ENCODE measurements at places on chromosomes 2 and 18. TPM values are rescaled to one million over a fixed set of nuclear protein-coding genes. Genes with fewer than 3 reads are reported as not detected.

DNA sequence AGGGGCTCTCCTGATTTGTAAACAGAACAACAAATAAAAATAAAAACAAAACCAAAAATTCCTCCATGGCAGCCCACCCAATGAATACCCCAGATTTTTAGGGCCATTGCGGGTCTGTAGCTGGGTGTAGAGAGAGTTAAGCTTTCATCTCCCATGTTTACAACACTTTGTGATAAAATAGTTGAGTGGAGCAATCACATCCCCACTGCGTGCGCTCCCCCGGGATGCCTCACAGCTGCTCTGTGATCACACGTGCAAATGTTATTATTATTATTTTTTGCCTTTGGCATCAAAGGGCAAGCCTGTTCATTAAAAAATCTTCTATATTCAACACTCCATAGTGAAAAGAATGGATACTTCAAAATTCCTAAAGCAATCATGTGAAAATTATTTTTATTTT is 118.0 kb downstream of the MBP start:
- DNase-seq = no peak
- peaks cover 15% of the 10 kb centered on the region for H3K4me1 ChIP-seq
- H3K36me3 ChIP-seq = no peaks in the 10 kb centered on the region
- H3K27ac ChIP-seq = no peak overlapping the region
- H3K4me3 ChIP-seq = no peak overlapping the region

GRCh38 chr2:8472545-8473323 is 209.1 kb upstream of the ID2 start:
- H3K27ac ChIP-seq = no peak overlapping the region
- no peaks in the 10 kb centered on the region for H3K4me1 ChIP-seq
- no peak overlapping the region for H3K4me3 ChIP-seq
- DNase-seq = no peak
- H3K27me3 ChIP-seq = no peaks in the 10 kb centered on the region
- H3K36me3 ChIP-seq = no peaks in the 10 kb centered on the region

DNA sequence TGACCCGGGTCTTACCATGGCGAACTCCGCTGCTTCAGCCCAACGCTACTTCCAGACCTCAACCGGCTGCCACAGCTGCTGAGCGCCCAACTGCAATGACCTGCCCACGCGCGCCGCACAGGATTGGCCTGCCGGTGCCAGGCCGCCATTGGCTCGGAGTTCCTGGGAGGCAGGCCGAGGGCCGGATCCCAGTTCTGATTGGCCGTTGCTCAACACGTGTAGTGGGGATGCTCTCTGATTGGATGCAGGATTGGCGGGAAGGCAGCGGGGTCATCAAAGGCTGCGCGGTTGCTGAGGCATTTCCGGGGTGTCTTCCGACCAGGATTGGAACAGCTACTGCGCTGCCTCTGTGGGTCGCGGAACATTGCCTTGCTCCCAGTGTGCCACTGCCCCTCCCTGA is at the start of gene TUBA3E:
TUBA3E (minus strand) TSS at position 97 of the 400 bp plus-strand sequence; CDS start at position 18, 79 bp downstream.
- no peaks in the 10 kb centered on the region for H3K36me3 ChIP-seq
- H3K4me3 ChIP-seq = no peak within 1 kb of the TSS
- no peaks in the 10 kb centered on the region for H3K27me3 ChIP-seq
- H3K27ac ChIP-seq = no peak within 1 kb of the TSS

DNA sequence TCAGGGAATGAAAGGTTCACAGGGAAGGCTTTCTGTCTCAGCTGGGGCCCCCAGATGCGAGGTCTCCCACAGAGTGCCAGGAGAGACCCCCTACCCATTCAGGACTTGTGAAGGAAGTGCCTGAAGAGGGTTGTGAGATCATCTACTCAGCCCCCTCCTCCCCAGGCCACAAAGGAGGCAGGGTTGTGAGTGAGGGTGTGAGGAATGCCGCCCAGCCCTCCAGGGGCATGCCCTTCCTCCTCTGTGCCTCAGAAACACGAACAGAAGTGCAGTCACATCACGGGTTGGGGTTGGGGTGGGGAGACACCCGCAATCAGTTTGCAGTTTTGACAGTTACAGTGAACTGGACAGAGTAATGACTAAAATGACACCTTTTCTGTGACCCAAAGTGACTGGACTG is 5.0 kb downstream of the MAL start:
- no peak overlapping the region for H3K27ac ChIP-seq
- H3K4me1 ChIP-seq = no peaks in the 10 kb centered on the region
- no peak overlapping the region for H3K4me3 ChIP-seq
- peaks cover 21% of the 10 kb centered on the region for H3K27me3 ChIP-seq

DNA sequence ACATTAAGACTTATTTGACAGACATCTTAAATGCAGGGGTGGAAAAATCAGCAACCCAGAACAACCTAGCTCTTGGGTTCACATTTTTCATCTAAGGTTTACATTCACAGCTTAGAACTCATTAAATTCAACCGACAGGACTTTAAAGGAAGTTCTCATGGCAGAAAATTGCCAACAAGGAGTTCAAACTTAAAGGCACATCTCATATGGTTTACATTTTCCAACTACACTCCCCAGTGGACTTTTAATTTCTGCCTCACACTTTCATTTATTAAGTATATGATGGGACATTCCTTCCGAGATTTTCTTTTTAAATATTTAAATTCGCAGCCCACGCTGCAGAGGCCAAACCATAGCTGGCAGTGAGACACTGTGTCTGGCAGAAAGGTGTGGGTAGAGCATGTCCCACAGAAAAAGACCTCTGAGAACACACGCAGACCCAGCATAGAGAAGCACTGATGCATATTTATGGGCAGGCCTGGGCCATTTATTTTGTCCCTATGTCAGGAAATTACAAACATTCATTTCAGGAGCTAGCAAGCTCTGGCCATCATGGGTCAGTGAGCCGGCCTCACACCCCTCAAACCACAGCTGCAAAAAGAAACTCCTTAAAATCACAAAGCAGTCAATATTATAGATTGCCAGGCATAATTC is 46.3 kb downstream of the STK39 start:
- H3K27me3 ChIP-seq = no peaks in the 10 kb centered on the region
- no peaks in the 10 kb centered on the region for H3K36me3 ChIP-seq
- no peak overlapping the region for H3K27ac ChIP-seq

GRCh38 chr2:156309917-156310316 is 22.6 kb downstream of the NR4A2 start:
- H3K4me3 ChIP-seq = no peak overlapping the region
- no peak for DNase-seq
- no peaks in the 10 kb centered on the region for H3K27me3 ChIP-seq
- H3K36me3 ChIP-seq = no peaks in the 10 kb centered on the region
- H3K4me1 ChIP-seq = no peaks in the 10 kb centered on the region

DNA sequence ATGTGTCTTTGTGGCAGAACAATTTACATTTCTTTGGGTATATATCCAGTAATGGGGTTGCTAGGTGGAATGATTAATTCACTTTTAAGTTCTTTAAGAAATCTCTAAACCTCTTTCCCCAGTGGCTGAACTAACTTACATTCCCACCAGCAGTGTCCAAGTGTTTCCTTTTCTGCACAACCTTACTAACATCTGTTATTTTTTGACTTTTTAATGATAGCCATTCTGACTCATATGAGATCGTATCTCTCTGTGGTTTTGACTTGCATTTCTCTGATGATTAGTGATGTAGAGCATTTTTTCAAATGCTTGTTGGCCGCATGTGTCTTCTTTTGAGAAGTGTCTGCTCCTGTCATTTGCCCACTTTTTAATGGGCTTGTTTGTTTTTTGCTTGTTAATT is 43.1 kb upstream of the PTH2R start:
- DNase-seq = no peak
- H3K27ac ChIP-seq = no peak overlapping the region
- H3K36me3 ChIP-seq = no peaks in the 10 kb centered on the region
- H3K4me1 ChIP-seq = no peaks in the 10 kb centered on the region
- H3K4me3 ChIP-seq = no peak overlapping the region

DNA sequence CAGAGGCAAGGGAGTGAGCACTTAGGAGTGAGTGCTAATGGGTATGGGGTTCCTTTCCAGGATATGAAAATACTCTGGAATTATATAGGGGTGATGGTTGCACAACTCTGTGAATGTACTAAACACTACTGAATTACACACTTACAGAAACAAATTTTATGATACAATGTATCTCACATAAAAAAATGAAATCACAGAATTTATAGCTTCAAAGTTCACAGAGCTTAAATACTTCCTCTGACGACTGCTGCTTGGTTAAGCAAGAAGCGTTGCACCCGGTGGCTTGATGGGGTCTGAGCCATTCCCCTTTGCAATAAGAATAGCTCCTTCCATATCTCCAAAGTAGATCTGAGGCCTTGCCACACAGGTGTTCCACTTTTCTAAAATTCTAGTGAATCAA is 835.1 kb downstream of the TSN start:
- no peaks in the 10 kb centered on the region for H3K4me1 ChIP-seq
- H3K36me3 ChIP-seq = no peaks in the 10 kb centered on the region
- H3K4me3 ChIP-seq = no peak overlapping the region
- H3K27me3 ChIP-seq = no peaks in the 10 kb centered on the region
- no peak overlapping the region for H3K27ac ChIP-seq
- DNase-seq = no peak

GRCh38 chr2:33903215-33903614 is 304.1 kb upstream of the FAM98A start:
- no peaks in the 10 kb centered on the region for H3K4me1 ChIP-seq

- H3K4me1 ChIP-seq = no peaks in the 10 kb centered on the region
- no peak overlapping the region for H3K4me3 ChIP-seq
- H3K27ac ChIP-seq = no peak overlapping the region
- no peaks in the 10 kb centered on the region for H3K27me3 ChIP-seq
These were observed 114.3 kb upstream of the PNPT1 start for GRCh38 chr2:55807900-55808299.

- H3K36me3 ChIP-seq = no peaks in the 10 kb centered on the region
- H3K27ac ChIP-seq = no peak overlapping the region
- H3K27me3 ChIP-seq = no peaks in the 10 kb centered on the region
- no peaks in the 10 kb centered on the region for H3K4me1 ChIP-seq
These were observed 2.1 kb downstream of the RPRM start for GRCh38 chr2:153476491-153476815.

DNA sequence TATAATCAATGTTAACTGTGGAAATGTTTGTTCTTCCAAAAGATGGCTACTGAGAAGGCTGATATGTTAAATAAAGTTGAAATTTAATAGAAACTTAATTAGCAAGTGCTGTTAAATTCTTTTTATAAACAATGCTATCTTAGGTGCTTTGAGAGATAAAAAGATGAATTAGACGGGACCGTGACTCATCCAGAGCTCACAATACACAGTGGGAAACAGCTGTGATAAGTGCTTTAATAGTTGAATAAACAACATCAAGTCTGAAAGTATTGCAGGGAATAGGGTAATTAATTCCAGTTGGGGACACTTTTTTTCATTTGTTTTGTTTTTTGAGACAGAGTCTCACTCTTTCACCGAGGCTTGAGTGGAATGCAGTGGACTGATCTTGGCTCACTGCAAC is 85.5 kb upstream of the DTNA start:
- H3K27me3 ChIP-seq = no peaks in the 10 kb centered on the region
- H3K4me1 ChIP-seq = peaks cover 5% of the 10 kb centered on the region
- H3K4me3 ChIP-seq = no peak overlapping the region
- no peaks in the 10 kb centered on the region for H3K36me3 ChIP-seq
- H3K27ac ChIP-seq = no peak overlapping the region
- DNase-seq = no peak

DNA sequence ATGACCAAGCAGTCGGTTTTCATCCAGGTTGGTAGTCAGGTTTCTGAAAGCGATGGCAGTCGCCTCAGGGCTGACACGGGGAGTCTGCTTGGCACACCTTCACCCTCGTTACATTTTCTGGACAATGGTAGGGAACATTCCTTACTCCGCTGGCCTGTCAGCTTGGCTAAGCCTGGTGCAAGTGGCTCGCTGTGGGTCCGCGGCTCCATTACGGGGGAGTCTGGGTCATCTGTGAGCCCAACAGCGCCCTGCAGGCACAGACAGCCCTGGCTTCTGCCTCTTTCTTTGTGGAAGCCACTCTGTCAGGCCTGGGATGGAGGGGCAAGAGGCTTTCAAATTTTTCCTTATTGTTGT is 95.6 kb downstream of the HDAC4 start:
- DNase-seq = peak; percentile 22
- no peak overlapping the region for H3K4me3 ChIP-seq
- peaks cover 35% of the 10 kb centered on the region for H3K4me1 ChIP-seq
- H3K27ac ChIP-seq = no peak overlapping the region
- H3K36me3 ChIP-seq = no peaks in the 10 kb centered on the region

GRCh38 chr2:238774071-238774470 is 73.8 kb upstream of the TWIST2 start:
- peaks cover 10% of the 10 kb centered on the region for H3K27me3 ChIP-seq
- H3K27ac ChIP-seq = no peak overlapping the region
- H3K4me1 ChIP-seq = no peaks in the 10 kb centered on the region
- no peaks in the 10 kb centered on the region for H3K36me3 ChIP-seq

GRCh38 chr18:13235981-13236380 is 17.4 kb downstream of the LDLRAD4 start:
- no peaks in the 10 kb centered on the region for H3K36me3 ChIP-seq
- H3K27me3 ChIP-seq = no peaks in the 10 kb centered on the region
- H3K4me1 ChIP-seq = peaks cover 8% of the 10 kb centered on the region
- no peak for DNase-seq
- H3K4me3 ChIP-seq = no peak overlapping the region
- no peak overlapping the region for H3K27ac ChIP-seq

- H3K27me3 ChIP-seq = no peaks in the 10 kb centered on the region
- H3K4me1 ChIP-seq = peaks cover 40% of the 10 kb centered on the region
- DNase-seq = no peak
- no peaks in the 10 kb centered on the region for H3K36me3 ChIP-seq
- peak overlapping the region; percentile 23 for H3K27ac ChIP-seq
These were observed 26.3 kb downstream of the CAB39 start for GRCh38 chr2:230738924-230739323.

GRCh38 chr2:8159966-8160603 is 521.8 kb upstream of the ID2 start:
- DNase-seq = no peak
- no peaks in the 10 kb centered on the region for H3K4me1 ChIP-seq
- no peak overlapping the region for H3K27ac ChIP-seq
- no peaks in the 10 kb centered on the region for H3K27me3 ChIP-seq

DNA sequence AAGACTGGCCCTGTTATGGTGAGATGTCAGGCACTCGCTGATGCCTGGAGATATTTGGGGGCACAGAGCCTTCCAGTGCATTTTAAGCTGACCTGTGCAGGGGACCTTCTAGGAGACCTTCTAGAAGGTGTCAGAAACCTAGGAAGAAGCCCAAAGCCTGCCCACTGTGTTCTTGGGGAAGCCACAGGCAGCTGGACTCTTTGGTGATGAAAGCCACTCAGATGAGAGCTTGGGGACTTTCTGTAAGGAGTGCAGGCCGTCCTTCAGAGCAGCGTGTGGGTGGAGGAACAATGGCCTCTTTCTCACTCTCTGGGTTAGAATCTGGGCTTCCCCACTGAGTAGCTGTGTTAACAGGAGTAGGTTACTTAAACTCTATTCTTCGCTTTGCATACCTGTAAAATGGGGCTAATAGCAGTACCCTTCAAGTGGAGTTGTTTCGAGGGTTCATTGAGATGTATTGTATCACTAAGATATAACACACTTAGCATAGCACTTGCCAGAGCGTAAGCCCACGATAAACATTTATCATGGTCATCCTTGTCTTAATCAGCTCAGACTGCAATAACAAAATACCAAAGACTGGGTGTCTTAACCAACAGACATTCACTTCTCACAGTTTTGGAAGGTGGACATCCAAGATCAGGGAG is 322.3 kb upstream of the EPAS1 start:
- no peaks in the 10 kb centered on the region for H3K27me3 ChIP-seq
- H3K4me3 ChIP-seq = no peak overlapping the region
- H3K27ac ChIP-seq = no peak overlapping the region
- DNase-seq = no peak

The ZSWIM2 gene
- polyA plus RNA-seq = not detected

The SLC5A7 gene
- 0.53 TPM for polyA plus RNA-seq

The KCNJ13 gene
- polyA plus RNA-seq = not detected

The SFTPB gene
- polyA plus RNA-seq = 5.5 TPM

The RFTN2 gene
- 1.9 TPM for polyA plus RNA-seq

The CRYGD gene
- polyA plus RNA-seq = not detected

The ANKRD30B gene
- 0.57 TPM for polyA plus RNA-seq

All from adrenal gland (tissue), 19 donors.